ENCODE measurements at places on chromosomes 16 and 17. TPM values are rescaled to one million over a fixed set of nuclear protein-coding genes. Genes with fewer than 3 reads are reported as not detected.

The TLCD2 gene
- total RNA-seq, result 1.6 TPM

The EXOC3L1 gene
- total RNA-seq, result 0.23 TPM

The SCIMP gene
- total RNA-seq, result not detected

The CRYBA1 gene
- not detected for total RNA-seq

The SLC5A11 gene
- total RNA-seq, result 0.37 TPM

The MYL4 gene
- total RNA-seq, result not detected

The FN3KRP gene
- total RNA-seq, result 69.6 TPM

The KRTAP3-1 gene
- total RNA-seq, result not detected

The PTX4 gene
- total RNA-seq, result not detected

The FOXF1 gene
- total RNA-seq, result not detected

The NXPH3 gene
- total RNA-seq, result 0.50 TPM

The KRTAP4-6 gene
- total RNA-seq, result not detected

The TRPV2 gene
- total RNA-seq, result 0.46 TPM

The CFAP119 gene
- total RNA-seq, result 7.7 TPM

The DNAI2 gene
- not detected for total RNA-seq

The TBC1D3H gene
- total RNA-seq, result not detected

The PPM1E gene
- total RNA-seq, result 0.10 TPM

The TNK1 gene
- total RNA-seq, result 1.4 TPM

The KRT27 gene
- not detected for total RNA-seq

The HIC1 gene
- total RNA-seq, result 1.3 TPM

The EVPLL gene
- not detected for total RNA-seq

The AATK gene
- 0.78 TPM for total RNA-seq

The KRTAP4-9 gene
- total RNA-seq, result not detected

The KRTAP3-2 gene
- not detected for total RNA-seq

The RAC3 gene
- 31.7 TPM for total RNA-seq

The C16orf92 gene
- not detected for total RNA-seq
